CD4-positive, alpha-beta T cell (primary cell): ENCODE measurements at places on chromosomes 7 and 10. TPM values are rescaled to one million over a fixed set of nuclear protein-coding genes. Genes with fewer than 3 reads are reported as not detected.

The BMPER gene
- not detected for total RNA-seq

The EN2 gene
- total RNA-seq: not detected

The SFRP4 gene
- total RNA-seq: not detected

The HGF gene
- total RNA-seq: not detected

The RAMP3 gene
- total RNA-seq: not detected

The SIRT1 gene
- 62.9 TPM for total RNA-seq

The ST8SIA6 gene
- total RNA-seq: 0.34 TPM

The VIPR2 gene
- total RNA-seq: 0.80 TPM

The DRGX gene
- total RNA-seq: not detected

The STAM gene
- 53.3 TPM for total RNA-seq

The PTER gene
- total RNA-seq: 8.2 TPM

- no peak for DNase-seq
Observed at GRCh38 chr10:86979977-86980448, 11.7 kb downstream of the ADIRF start.

DNA sequence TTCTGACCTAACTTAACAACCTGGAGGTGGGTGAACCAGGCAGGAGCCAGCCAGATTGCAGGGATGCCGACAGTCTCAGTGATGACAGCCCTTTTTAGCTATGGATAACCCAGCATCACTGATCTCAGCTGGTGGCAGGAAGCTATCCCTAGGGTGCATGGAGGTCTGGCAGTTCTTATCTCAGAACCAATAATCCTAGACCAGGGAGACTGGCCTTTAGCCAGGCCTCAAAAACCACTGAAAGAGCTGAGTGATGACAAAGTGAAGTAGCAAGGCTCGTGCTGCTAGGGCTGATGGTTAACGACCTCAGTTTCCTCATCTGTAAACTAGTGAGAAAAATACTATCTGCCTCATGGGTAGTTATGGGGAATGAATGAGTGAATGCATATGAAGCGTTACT, 112.5 kb downstream of the RALA start:
- DNase-seq: no peak

GRCh38 chr7:3955026-3955425, 654.0 kb downstream of the SDK1 start:
- DNase-seq: no peak

DNA sequence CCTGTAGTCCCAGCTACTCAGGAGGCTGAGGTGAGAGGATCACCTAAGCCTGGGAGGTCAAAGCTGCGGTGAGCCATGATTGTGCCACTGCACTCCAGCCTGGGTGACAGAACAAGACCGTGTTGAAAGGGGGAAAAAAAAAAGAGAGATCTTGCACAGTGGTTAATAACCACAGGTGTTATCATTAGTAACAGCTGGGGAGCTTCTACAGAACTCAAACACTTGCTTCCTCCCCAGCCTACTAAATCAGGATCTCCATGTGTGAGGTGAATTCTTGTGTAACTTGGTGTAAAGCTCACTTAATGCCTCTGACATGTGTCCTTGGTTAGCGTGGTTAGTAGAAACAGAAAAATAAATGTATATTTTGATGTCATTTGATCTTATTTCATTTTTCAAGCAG, 43.9 kb upstream of the BMS1 start:
- no peak for DNase-seq

GRCh38 chr10:109022417-109023049, 900.8 kb downstream of the XPNPEP1 start:
- no peak for DNase-seq

DNA sequence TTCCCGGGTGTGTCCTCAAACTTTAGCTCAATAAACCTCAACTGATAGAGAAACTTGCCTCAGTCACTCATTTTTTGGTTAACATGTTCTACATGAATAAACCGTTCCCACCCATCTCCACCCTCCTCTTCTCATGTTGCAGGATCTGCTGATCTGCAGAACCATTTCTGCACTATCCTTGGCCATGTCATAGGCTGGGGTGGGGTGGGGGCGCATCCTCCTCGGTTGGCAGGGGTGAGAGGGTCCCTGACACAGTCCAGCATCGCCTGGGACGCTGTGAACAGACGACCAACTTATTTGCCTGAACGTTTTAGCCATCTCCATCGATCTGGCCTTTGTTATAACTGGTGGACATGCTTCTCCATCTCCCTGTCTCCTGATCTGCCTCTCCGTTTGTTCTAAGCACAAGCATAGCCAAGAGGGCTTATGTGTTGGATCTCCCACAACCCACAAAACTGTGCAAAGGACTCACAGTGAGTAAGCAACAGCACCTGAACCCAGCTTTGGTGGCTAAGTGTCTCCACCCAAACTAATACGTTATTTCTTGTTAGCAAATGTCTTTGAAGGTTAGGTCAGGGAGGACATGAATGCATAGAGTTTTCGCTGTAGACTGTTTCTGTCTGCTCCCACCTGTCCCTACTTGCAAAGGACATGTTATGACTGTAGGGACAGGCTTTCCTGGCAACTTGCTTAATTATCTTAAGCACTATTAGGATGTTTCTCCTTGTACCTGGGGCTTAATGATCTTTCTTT, 51.7 kb downstream of the PRKCQ start:
- DNase-seq: no peak

GRCh38 chr10:95456516-95456915, 104.7 kb downstream of the SORBS1 start:
- DNase-seq: no peak

DNA sequence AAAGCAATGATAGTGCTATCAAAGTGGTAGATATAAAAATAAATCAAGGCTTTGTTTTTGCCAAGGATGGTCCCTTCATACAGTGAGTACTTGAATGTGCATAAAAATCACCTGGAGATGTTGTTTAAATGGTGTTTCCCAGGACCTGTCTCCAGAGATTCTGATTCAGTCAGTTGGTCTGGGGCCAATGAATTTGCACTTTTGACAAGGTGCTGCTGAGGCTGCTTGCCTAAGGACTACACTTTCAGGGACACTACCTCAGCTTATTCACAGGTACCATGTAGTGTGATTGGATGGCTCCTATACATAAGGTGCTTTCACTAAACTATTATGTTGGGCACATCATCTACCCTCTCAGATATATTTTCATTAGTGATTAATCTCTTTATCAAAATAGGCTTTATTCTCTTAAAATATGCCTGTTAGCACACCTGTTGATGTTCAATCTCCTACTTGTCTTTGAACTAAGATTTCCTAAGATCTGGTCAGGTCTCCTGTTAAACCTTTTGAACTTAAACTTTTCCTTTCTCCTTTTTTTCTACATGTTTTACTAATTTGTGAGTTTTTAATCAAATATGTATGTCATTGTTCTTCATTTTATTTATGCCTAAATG, 24.3 kb downstream of the CAPZA2 start:
- no peak for DNase-seq

DNA sequence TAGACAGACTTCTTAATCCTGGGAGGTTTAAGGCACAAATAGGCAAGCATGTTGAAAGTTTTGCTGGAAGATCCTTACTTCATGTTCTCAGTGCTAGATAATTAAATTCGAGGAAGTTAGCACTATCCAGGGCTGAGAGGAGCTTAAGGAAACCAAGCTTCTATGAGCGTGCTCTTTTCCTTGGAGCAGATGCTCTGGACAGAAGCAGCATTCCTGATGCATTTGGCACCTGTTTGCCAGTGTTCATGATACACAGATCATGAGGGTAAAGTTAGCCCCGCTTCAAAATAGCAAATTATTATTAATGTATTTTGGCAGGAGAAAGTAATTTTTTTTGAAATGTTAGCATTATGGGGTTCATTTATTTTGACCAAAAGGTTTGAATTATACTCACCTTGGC, 9.4 kb downstream of the HDAC9 start:
- DNase-seq: no peak

GRCh38 chr7:68671046-68671445, 927.2 kb upstream of the AUTS2 start:
- no peak for DNase-seq

GRCh38 chr7:99021941-99022560, 121.9 kb downstream of the SMURF1 start:
- DNase-seq: no peak

- no peak for DNase-seq
Observed at GRCh38 chr7:38630720-38631673, at the start of gene AMPH. AMPH (minus strand) TSS chr7:38631373; CDS start chr7:38631351, 22 bp downstream.
